ENCODE measurements at places on chromosomes 4 and X.

GRCh38 chr4:173343832-173344397 is 9.8 kb upstream of the HMGB2 start:
- no peak for DNase-seq

- no peak for DNase-seq
Measured at GRCh38 chrX:13101441-13102139, 57.2 kb upstream of the FAM9C start.

DNA sequence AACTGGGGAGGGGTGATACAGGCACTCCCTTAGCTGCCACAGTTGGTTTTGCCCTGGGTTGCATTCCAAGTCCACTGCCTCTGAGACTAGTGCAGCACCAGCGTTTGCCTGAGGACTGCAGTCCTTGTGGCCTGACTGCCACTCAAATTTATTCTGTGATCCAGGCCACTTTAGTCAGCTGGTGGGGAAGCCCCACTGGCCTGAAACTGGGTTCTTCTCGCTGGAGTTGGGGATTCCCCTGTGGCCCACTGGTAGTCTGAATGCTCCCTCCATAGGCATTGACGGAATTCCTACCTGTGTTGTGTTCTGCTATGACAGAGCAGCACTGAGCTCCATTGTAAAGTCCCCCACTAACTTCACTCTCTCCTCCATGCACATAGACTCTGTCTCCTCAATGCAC is 63.8 kb downstream of the PTPN13 start:
- DNase-seq: no peak

DNA sequence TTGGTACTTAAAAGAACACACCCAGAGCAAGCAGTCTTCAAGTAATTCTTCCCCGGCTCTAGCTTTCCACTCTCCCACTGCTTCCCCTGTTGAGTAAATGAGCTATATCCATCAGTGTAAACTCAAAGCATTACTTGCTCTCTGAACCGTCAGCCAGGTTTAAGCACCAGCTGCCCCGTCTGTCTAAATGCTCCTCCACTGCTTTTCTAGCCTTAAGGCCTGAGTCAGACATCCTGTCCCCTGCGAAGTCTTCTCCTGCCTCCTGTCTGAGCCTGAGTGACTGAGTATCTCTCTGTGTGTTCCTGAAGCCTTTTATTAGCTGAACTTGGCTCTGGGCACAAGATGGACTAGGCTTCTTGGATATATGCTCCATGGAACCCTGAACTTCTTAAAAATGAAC is 205.1 kb downstream of the STK32B start:
- no peak for DNase-seq

DNA sequence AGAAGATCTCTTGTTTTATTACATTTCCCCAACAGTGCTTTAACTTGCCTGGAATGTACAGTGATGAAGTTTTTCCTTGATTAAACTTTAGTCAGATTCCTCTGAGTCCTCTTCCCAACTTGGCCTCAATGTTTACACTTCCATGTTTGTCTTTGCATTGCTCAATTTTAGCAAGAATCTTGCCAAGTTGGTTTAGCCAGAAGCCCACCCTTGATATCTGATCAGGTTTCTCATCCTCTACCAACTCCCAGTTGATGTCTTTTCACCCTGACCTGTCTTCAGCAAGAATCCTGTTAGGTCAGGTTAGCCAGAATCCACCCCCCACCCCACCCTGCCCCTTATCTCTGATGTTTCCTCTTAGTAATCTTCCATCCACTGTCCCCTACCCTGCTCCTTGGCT is 120.9 kb downstream of the MBNL3 start:
- no peak for DNase-seq

GRCh38 chrX:150546711-150547153 is 21.7 kb upstream of the MTM1 start:
- peak; percentile 88 for DNase-seq

- no peak for DNase-seq
Measured at GRCh38 chr4:15703439-15703838, 574 bp downstream of the BST1 start.

Measured in DND-41 (cell line).